NCI-H1930 (cell line): ENCODE measurements at places on chromosomes 2 and 18.
A peak's percentile ranks its signal among the peaks of the same experiment; 100 is the strongest.

GRCh38 chr18:22921772-22922171 lies 11.4 kb upstream of the RBBP8 start:
- DNase-seq = no peak

GRCh38 chr2:96265349-96265839 lies 403 bp downstream of the TMEM127 start:
- no peak for DNase-seq

GRCh38 chr18:41940506-41941215 lies 14.4 kb upstream of the PIK3C3 start:
- no peak for DNase-seq

GRCh38 chr2:135299658-135300244 lies 231.3 kb downstream of the ZRANB3 start:
- no peak for DNase-seq

DNA sequence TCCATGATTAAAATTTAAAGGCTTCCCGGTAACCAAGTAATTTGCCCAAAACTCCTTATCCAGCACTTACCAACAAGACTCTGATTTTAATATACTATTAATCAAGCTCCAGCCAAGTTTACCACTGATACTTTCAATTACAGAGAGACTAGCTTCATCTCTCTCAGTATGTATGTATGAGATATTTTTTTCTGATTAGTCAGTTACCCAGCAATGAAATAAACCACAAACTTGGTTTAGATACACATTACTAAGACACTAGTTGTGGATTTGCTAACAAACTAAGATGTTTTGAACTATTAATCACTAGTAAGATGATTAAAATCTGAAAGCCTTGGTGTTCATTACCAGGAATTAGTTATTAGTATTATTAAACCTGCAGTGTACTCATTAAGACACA lies 1272.2 kb upstream of the ACVR2A start:
- DNase-seq = no peak

- DNase-seq = no peak
Measured at GRCh38 chr2:106130251-106130998, 63.7 kb downstream of the UXS1 start.

- DNase-seq = no peak
Measured at GRCh38 chr2:216572582-216573578, 60.3 kb upstream of the IGFBP2 start.

DNA sequence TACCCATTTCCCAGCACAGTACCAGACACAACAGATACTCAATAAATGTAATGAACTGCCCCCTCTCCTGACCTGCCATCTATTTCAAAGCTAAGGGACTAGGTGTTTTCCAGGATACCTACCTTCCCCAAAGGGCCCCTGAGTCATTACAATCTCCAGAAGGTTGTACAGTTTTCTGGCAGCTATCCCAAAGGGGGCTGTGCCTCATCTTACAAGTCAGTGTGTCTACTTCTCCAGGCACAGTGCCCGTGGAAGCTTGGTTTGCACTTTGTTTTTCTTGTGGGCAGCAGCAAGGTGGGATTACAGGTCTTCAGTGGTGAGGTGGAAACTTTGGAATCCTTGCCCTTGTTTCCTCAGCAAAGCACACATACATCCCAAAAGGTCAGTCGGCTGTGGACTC lies 62.8 kb upstream of the CYP26B1 start:
- no peak for DNase-seq

DNA sequence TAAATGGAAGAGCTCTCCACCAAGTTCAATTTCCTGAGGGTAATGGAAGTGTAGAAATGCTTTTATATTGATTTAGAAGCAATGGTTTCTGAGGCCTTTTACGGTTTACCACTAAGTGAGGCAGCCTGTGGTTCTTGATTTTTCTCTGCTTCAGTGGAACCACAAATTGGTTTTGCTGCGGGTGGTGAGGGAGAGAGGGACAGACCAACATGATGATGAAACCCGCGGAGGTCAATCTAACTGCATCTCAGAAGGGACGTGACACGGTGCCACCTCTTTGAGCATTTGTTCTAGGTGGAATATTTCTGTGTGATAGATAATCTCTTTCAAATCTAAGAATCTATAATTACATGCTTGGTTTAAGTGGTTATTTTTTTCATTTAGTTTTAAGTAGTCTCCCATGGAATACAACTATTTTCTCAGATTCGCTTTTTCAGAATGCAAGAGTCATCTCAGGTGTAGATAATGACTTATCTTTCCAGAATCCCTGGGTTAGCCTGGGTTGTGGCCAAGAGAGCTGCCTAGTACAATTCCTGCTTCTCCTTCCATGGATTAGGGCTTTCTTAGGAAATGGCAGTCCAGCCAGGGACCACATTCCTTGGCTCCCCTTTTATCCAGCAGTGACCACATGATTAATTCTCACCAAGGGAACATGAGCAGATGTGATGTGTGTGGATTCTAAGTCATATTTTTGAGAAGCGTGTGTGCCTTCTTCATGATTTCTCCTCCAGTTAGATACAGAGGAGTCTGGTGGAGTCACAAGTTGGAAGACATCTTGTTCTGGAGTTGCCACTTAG lies 52.5 kb downstream of the KCNE4 start:
- no peak for DNase-seq

DNA sequence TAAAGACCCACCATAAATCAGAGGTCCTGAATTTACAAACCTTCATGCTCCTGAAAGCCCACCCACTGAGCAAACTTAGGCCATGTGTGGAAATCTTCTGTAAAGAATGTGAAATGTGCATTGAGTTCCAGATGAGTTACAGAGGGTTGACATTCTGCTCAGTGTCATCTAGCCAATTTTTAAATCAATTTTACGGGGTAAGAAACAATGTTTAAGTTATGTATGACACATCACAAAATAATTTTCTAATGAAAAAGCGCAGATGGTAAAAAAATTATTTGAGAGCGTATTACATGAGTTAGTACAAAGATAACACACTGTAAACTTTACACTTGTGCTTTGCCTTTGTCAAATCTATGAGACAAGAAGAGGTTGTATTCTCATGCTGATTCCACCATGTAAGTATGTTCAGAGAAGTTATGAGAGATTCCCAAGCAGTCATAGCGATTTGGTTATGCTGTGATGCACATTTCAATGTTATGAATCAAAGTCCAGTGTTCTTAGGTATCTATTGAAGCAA lies 446.3 kb downstream of the ADCYAP1 start:
- DNase-seq = no peak

GRCh38 chr2:149141046-149141445 lies 102.5 kb downstream of the LYPD6B start:
- DNase-seq = no peak

DNA sequence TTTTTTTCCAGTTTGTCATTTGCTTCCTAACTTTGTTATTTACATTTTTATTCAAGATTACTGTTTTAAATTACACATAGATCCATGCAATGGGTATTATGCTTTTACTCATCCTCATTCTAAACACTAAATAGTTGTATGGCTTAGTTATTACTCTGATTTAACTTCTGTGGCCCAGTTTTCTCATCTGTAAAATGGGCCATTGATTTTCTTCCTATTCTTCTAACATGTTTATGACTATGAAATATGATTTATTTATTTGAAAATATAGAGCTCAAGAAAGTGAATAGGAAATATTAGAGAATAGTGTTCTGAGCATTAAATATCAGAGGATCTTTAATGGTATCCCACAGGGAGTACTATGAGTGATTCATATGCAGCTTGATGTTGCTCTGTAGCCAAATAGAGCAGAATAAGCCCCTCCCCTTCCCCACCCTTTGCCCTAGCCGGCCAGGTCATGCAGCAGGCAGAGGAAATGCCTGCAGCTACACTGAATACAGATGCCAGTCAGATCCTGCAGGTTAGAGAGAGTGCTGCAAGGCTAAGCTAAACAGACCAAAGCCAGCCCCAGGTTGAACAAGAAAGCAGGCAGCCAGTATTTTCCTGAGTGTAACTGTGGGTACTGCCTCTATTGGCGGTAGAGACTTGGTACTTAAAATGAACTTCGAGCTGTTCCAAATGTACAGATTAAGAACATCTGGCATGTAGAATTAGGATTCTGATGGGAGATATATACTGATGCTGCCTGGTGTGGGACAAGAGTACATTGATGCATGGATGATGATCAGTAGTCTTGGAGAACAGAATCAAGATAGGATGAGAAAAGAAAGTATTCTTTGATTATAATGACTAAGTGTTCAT lies 11.7 kb upstream of the ACYP2 start:
- DNase-seq = no peak

DNA sequence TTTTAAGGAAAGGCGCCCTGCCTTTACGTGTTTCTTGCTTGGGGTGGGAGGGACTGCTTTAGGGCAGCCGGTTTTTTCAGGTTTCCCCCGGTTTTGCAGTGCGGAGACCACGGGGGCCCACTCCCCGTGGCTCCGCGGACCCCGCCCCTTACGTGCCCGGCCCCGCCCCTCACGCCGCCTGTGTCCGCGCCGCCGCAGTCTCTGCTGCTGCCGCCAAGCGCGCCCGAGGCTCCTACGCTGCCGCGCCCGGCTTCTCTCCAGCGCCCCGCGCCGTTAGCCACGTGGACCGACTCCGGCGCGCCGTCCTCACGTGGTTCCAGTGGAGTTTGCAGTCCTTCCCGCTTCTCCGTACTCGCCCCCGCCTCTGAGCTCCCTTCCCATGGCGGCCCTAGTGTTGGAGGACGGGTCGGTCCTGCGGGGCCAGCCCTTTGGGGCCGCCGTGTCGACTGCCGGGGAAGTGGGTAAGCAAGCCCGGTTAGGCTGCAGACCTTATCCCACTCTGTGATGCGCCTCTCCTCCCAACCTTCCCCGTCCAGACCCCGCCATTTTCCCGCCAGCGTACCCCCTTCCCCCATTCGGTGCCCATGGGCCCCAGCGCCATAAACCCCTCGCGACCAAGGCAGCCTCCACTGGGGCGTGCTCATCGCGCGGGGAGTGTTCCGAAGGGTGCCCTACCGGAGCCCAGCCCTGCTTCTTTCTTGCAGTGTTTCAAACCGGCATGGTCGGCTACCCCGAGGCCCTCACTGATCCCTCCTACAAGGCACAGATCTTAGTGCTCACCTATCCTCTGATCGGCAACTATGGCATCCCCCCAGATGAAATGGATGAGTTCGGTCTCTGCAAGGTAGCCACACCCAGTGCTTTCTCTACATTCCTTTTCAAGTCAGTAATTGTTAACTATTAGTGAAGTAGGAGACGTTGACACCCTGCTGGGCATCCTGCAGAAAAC lies at the start of gene CAD:
Gene CAD, plus strand, starts transcription at position 197 of the 949 bp plus-strand sequence. Its CDS starts 183 bp downstream, at position 380.
- peak; percentile 73 for DNase-seq

- peak; percentile 16 for DNase-seq
Measured at GRCh38 chr2:222613715-222614331, 42.1 kb downstream of the FARSB start.

DNA sequence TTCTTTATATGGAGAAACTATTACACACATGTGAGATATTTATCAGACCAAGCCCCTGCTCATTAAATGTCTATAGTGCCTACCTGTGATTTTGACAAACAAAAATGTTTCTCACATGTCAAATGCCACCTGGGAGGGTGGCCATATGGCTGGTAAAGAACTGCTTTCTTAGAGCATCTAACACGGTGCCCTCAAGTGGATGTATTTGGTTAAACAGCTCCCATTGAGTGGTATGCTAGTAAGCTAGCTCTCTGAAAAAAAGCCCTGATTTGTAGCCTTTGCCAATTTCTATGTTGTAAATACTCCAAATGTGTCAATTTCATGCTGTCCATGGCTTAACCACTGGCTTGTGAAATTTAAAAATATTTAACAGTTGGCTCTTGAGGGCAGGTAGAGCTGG lies 94.6 kb downstream of the PMAIP1 start:
- no peak for DNase-seq

- DNase-seq = no peak
Measured at GRCh38 chr2:219090436-219091299, 29.9 kb upstream of the IHH start.

DNA sequence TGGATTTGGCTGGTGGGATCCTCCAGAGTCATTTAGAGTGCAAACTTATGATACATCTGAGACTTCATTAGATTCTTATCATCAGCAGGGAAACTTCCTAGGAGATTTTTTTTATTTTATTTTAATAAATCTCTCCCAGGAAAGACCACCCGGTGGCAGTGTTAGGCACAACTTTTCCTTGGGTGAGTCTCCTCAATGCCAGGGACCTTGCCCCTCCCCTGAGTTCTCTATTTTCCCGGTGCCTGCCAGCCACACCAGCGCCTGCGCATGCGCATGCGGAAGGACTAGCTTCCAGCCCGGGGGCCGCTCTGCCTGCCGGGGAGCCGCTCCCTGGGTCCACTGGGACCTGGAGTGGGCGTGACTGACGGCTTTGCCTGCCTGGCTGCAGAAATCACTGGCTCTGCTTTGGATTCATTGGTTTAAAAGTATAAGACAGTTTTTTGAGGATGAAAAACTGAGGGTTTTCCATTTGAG lies 86.6 kb downstream of the TMEM182 start:
- no peak for DNase-seq

DNA sequence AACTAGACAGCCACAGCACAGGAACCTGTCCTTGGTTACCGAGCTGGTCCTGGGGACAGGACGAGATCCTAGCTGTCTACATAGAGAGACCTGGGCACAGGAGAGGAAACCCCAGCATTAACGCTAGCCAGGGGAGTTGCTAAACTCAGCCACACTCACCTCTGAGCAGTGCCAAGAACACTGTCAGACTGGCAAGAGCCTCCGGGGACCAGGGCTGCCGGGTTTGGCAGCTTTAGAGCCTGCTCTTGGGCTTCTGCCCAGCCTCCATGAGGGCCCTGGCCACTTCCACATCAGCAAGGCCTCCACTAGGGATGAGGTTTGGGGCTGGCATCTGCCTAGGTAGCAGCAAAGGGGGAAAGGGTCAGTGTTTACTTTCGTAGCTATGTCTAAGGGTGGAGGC lies 6.7 kb downstream of the TMBIM1 start:
- no peak for DNase-seq

DNA sequence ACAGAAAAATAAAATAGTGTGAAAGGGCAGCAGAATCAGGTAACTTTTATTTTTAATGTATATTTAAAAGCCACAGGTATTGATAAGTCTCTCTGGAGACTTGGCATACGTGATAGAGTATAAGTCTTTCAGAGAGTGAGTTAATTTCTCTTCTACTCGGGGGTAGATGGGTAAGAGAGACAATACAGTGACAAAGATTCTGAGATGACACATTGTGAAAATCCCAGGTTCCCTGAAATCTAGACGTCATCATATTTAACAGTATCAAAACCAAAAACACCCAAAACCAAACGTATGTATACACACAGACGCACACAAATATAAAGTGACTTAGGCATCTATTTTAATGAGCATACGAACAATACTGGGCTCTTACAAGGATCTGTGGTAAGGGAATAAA lies 33.3 kb downstream of the NIF3L1 start:
- no peak for DNase-seq

DNA sequence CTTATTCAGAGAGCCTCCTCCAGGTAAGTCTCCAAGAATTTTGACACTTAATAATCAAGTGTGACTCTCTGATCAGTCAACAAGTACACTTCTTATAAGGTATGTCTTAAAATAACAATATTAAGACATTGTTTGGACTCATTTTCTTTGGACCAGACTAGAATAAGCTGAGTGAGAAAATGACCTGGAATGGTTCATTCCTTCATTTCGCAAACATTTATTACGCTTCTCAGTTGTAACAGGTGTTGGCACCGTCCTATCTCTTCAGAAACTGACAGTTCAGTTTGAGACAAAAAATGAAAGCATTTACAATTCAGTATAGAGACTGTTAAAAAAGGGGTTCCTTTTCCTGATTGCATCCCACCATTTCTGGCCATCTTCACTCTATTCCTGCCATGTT lies 46.6 kb downstream of the TSPYL6 start:
- no peak for DNase-seq

GRCh38 chr2:201793631-201794030 lies 12.7 kb upstream of the CDK15 start:
- no peak for DNase-seq
